Activated naive CD8-positive, alpha-beta T cell treated with anti-CD3 and anti-CD28 coated beads, Interleukin-2, amount 10 ng/mL, durations not matched to agents 7 days and 5 days (primary cell): ENCODE measurements at places on chromosomes 5 and 9. TPM values are rescaled to one million over a fixed set of nuclear protein-coding genes. Genes with fewer than 3 reads are reported as not detected.

DNA sequence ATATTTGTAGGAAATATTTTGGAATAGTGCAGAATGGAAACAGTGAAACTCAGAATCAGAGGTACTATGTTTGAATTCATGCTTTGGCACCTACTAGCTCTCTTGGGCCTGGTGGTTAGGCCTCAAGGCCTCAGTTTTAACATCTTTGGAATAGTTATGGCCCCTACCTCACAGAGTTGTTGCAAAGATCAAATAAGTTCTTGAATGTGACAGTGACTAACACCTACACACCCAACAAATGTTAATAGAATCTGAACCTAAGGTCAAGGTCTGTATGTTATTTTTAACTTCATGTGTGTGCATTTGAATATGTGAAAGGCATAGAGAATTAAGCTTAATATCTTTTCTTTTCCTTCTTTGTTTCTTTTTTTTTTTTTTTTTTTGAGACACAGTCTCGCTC, 87.3 kb downstream of the SLC44A1 start:
- no peak overlapping the region for H3K27ac ChIP-seq
- H3K4me3 ChIP-seq = no peak overlapping the region
- no peak for DNase-seq

- DNase-seq = peak; percentile 28
- no peaks in the 10 kb centered on the region for H3K36me3 ChIP-seq
- H3K27me3 ChIP-seq = no peaks in the 10 kb centered on the region
- no peaks in the 10 kb centered on the region for H3K4me1 ChIP-seq
- no peak within 1 kb of the TSS for H3K27ac ChIP-seq
Measured at GRCh38 chr5:140806834-140807775, at the start of gene PCDHA4. PCDHA4 (plus strand) TSS chr5:140807068.

GRCh38 chr5:142522983-142523382, 162.9 kb downstream of the FGF1 start:
- H3K27ac ChIP-seq = no peak overlapping the region
- peaks cover 2% of the 10 kb centered on the region for H3K4me1 ChIP-seq
- H3K27me3 ChIP-seq = peaks cover 2% of the 10 kb centered on the region

DNA sequence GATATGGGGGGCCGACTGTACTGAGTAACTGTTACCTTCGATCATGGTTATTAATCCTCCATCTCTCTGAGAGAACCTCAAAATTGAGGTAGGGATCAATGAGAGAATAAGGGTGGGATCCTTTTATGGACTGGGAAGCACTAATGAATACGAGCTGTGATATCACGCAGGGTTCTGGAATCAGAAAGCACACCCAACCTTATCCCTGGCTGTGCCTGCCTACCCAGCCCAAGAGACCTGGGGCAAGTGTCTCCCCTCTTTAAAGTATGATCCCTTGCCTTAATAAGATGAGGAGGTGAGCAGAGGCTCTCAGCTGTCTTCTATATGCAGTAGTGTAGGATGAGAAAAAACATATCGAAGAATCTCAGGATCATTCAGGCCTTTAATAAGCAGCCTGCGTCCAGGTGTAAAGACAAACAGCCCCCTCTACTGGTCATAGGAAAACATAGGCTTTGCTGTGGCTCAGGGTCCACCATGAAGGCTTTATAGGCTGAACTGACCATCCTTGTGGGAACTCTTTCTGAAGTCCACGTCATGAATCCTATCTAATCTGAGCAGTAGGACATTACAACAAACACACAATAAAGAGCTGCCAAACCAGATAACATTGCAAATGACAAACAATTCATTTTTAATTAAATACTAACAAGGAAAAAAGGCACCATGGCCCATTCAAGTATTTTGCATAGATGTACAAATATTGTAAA, 16.8 kb downstream of the NIPAL4 start:
- no peak overlapping the region for H3K4me3 ChIP-seq
- no peak for DNase-seq
- H3K4me1 ChIP-seq = peaks cover 29% of the 10 kb centered on the region
- H3K27ac ChIP-seq = no peak overlapping the region

DNA sequence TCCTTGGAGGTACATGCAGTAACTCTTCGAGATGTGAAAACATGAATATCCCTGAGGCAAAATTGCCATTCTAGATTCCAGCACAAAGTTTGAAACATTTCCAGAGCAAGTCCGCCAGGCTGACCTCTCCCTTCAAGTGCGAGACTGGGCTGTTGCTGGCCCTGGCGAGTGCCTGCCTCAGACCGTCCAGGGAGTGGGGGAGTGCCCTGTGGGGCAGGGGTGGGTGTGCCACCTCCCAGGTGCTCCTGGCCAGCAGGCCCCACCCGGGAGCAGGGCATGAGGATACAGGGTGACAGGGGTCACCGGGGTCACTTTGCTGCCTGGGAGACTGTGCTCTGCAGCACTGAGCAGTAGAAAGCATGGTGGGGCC, 199.9 kb downstream of the AOPEP start:
- peaks cover 2% of the 10 kb centered on the region for H3K27me3 ChIP-seq
- no peak for DNase-seq
- no peaks in the 10 kb centered on the region for H3K4me1 ChIP-seq
- H3K27ac ChIP-seq = no peak overlapping the region
- H3K4me3 ChIP-seq = no peak overlapping the region

DNA sequence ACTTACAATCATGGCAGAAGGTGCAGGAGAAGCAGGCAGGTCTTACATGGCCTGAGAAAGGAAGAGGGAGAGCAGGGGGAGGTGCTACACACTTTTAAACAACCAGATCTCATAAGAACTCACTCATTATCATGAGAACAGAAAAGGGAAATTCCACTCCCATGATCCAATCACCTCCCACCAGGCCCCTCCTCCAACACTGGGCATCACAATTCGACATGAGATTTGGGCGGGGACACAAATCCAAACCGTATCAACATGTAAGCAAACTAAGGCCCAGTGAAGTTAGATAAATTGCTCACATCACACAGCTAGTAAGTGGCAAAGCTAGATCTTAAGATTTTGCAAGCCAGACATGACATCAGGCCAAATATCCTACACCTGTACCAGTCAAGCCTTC, 48.3 kb upstream of the RIC1 start:
- no peak overlapping the region for H3K27ac ChIP-seq
- peaks cover 9% of the 10 kb centered on the region for H3K36me3 ChIP-seq
- H3K27me3 ChIP-seq = no peaks in the 10 kb centered on the region

DNA sequence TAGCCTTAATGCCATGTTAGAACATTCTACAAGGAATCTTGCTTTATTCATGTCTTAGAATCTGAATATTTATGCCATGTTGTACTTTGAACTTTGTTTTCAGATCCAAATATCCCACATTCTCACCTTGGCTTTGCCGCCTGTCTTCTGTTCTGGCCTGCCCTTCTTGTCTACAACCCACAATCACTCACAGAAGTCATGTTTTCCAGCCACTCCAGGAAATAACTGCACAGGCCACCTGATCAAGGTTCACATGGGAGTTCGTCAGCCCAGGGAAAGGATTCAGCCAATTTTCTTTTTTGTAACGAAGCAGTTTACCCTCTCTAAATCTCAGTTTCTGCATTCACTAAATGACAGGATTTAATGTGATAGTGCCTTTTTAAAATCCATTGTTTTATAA, 70.5 kb downstream of the JAKMIP2 start:
- no peak overlapping the region for H3K27ac ChIP-seq
- no peaks in the 10 kb centered on the region for H3K36me3 ChIP-seq
- no peaks in the 10 kb centered on the region for H3K27me3 ChIP-seq

GRCh38 chr9:96383165-96383942, at the start of gene SLC35D2:
SLC35D2 (minus strand) TSS chr9:96383711; CDS start chr9:96383634, 77 bp downstream.
- peak within 1 kb of the TSS; percentile 49 for H3K27ac ChIP-seq
- H3K36me3 ChIP-seq = peaks cover 25% of the 10 kb centered on the region
- peak within 1 kb of the TSS; percentile 84 for H3K4me3 ChIP-seq
- H3K27me3 ChIP-seq = no peaks in the 10 kb centered on the region
- DNase-seq = peak; percentile 53

DNA sequence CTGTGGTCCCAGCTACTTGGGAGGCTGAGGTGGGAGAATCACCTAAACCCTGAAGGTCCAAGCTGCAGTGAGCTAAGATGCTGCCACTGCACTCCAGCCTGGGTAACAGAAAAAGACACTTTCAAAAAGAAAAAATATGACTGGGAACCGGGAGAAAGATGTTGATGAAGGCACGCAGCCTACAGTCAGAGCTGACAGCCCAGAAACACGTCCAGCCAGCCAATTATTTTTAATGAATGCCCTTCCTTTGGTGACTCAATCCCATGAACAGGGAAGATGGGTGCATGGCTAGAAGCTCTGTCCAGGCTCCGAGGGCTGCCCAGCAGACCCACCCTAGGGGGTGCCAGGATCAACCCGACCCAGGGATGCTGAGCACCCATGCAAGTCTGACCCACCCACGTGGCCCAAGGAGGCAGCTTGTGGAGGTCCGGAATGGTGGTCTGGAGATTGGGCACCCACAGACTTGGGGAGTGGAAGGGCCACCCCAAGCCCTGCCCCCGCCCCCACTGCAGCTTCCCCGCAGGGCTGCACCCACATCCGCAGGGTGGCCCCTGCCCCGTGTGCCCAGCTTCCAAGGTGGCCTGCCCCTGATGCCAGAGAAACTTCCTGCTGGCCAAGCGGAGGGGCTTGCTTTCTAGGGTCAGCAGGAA, 51.0 kb downstream of the ADAMTS2 start:
- H3K27me3 ChIP-seq = peaks cover 2% of the 10 kb centered on the region
- no peak overlapping the region for H3K27ac ChIP-seq
- no peak overlapping the region for H3K4me3 ChIP-seq
- no peaks in the 10 kb centered on the region for H3K4me1 ChIP-seq
- DNase-seq = no peak

Gene SPARC
- 0.96 TPM for total RNA-seq

Gene ROPN1L
- 1.4 TPM for total RNA-seq

Gene RBM22
- 72.9 TPM for total RNA-seq

Gene OTP
- not detected for total RNA-seq

Gene IFNK
- total RNA-seq = not detected
